Stimulated activated CD4-positive, alpha-beta T cell treated with anti-CD3 and anti-CD28 coated beads, Interleukin-1b, Interleukin-23, amount 100 ng/mL, for 1 hour (primary cell): ENCODE measurements at places on chromosomes 2 and 18.

DNA sequence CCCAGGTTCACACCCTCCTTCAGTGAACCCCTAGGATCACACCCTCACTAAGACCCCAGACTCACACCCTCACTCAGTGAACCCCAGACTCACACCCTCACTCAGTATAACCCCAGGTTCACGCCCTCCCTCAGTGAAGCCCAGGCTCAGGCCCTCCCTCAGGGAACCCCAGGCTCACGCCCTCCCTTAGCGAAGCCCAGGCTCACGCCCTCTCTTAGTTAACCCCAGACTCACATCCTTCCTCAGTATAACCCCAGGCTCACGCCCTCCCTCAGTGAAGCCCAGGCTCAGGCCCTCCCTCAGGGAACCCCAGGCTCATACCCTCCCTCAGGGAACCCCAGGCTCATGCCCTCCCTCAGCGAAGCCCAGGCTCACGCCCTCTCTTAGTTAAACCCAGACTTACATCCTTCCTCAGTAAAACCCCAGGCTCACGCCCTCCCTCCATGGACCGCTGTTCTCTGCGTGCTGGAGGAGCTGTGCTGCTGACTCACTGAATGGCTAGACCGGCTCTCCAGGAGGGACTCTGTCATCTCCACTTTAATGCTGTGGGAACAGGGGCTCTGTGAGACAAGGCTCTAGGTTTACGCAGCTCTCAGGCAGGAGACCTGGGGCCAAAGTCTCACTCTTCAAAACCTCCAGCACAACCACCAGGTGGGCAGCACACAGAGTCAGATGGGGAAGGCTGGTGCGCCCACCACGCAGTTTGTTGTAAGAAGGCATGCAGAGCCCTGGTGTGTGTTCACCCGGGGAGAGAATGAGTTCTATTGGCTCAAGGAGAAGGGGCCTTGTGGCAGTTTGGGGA lies 506.9 kb upstream of the MYT1L start:
- no peak for DNase-seq

GRCh38 chr18:37244618-37245017 lies 321.0 kb downstream of the CELF4 start:
- no peak for DNase-seq

GRCh38 chr2:39851651-39852110 lies 72.6 kb upstream of the THUMPD2 start:
- DNase-seq: no peak

- DNase-seq: no peak
These were observed 101.3 kb downstream of the LOXHD1 start for GRCh38 chr18:46555724-46556123.
